ENCODE measurements at places on chromosomes 3 and 15. TPM values are rescaled to one million over a fixed set of nuclear protein-coding genes. Genes with fewer than 3 reads are reported as not detected.

The SEC22C gene
- 95.3 TPM for total RNA-seq

The CAV3 gene
- not detected for total RNA-seq

The ATP13A5 gene
- total RNA-seq = not detected

The PDZRN3 gene
- 48.3 TPM for total RNA-seq

The LRRC49 gene
- total RNA-seq = 8.8 TPM
